ENCODE measurements at places on chromosomes 3 and 15.

GRCh38 chr3:65314269-65314668 is 626.5 kb upstream of the ADAMTS9 start:
- DNase-seq, result no peak

DNA sequence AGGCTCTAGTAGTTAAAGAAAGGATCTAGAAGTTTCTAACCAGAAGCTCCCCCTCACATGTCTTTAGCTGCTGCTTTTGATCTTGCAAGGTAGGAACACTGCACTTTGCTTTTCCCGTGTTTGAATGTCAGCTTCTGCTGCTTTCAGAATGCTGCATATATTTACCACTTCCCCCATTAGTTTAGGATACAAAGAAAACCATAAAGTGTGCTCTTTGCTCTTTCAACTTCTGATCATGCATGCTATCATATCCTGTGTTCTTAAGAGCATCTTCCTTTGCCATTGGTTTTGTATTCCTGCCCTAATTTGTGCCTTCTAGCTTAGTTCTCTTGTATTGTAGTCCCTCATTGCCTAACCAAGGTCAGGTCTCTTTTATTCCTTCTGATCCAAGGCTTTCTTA is 43.3 kb downstream of the ZNF609 start:
- no peak for DNase-seq

DNA sequence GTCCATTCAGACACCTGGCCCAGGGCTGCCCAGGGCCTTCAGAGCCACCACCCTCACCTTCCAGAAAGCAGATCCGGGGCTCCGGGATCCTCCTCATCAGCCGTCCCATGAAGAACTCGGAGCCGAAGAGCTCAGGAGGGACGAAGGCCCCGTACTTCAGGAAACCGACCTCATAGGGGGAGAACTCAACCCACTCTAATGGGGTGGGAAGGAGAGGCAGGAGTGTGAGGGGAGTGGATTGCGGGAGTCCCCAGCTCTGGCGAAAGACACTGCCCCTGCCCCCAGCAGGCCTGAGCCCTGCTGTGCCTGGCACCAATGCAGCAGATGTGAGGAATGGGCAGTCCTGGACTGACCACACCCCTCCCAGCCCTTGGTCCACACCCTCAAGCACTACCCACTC is 22.6 kb downstream of the PLA2G4D start:
- no peak for DNase-seq

- DNase-seq, result no peak
Observed at GRCh38 chr3:53473422-53473821, 21.0 kb upstream of the CACNA1D start.

DNA sequence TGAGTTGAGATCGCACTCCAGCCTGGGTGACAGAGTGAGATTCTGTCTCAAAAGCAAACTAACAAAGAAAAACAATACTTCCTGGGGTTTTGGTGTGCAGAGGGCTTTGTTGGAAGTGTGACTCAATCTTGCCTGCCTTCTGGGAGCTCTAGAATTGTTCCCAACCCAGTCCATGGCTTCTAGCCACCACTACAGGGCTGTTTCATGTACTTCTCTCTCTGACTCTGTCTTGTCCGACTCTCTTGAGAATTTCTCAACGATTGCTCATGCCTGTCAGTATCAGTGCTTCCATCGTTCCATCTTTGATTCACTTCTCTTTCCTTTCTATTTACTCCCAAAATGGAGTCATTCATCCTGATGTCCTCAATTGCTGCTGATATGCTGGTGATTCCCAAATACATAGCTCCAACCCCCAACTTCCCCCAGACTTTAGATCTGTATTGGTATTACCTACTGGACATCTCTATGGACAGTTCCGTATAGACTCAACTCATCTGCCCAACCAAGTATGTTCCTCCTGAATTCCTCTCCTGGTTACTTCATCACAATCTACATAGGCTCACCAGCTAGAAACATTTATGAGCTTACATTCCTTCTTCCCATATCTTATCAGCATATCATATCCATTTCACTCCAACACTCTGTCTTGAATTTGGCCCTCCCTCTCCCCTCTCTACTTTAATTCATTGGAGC is 1.8 kb upstream of the AP2M1 start:
- peak; percentile 97 for DNase-seq

DNA sequence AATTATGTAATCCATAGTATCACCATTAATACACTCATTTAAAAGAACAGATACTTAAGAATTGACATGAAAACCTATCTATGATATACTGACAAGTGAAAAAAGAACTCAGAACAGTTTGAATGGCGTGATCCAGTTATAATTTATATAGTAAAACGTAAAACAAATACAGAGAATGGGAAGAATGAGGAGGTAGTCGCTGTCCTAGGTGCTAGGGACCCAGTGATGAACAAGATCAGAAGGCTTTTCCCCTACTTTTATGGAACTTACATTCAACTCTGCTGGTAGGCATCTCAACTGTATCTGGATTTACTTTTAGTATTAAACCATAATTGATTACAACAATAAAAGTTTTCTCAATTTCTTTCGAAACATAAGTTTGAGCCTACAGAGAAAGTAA is 31.8 kb downstream of the GSK3B start:
- peak; percentile 14 for DNase-seq
